CMK (cell line): ENCODE measurements at places on chromosomes 4 and X.
A peak's percentile ranks its signal among the peaks of the same experiment; 100 is the strongest.

GRCh38 chrX:133307637-133308498 is 89.7 kb upstream of the TFDP3 start:
- peak; percentile 51 for DNase-seq

DNA sequence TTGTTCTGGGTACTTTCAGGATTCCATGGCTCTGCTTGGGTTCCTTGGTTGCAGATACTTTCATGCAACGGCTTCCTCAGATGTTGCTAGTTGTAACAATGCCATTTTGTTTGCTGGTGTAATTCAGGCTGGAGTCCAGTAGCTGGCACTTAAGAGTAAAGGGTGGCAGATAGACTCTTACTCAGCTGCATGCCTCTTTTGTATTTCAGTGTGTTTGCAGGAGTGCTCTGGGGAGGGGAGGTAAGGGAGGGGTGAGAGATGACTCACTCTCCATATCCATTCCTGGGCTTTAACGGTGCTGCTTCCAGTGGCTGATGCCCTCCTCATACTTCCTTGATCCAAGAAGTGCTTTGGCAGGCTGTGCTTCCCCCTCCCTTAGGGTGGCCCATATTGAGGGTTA is 155.2 kb downstream of the ZNF330 start:
- DNase-seq = no peak

- DNase-seq = no peak
Observed at GRCh38 chr4:102430461-102430910, 70.7 kb upstream of the NFKB1 start.

- no peak for DNase-seq
Observed at GRCh38 chr4:182519528-182519927, 276.3 kb downstream of the TENM3 start.

GRCh38 chrX:111868726-111869638 is 7.0 kb upstream of the TRPC5OS start:
- no peak for DNase-seq

- no peak for DNase-seq
Observed at GRCh38 chrX:154652311-154653047, 900 bp downstream of the CTAG2 start.

- DNase-seq = no peak
Observed at GRCh38 chr4:25110527-25111329, 49.5 kb downstream of the SEPSECS start.

GRCh38 chrX:85977218-85977617 is 70.1 kb downstream of the CHM start:
- DNase-seq = no peak

- no peak for DNase-seq
Observed at GRCh38 chr4:45199736-45200135, 473.4 kb upstream of the GNPDA2 start.
